Dermis lymphatic vessel endothelial cell (primary cell): ENCODE measurements at places on chromosomes 3 and 15. TPM values are rescaled to one million over a fixed set of nuclear protein-coding genes. Genes with fewer than 3 reads are reported as not detected.

IQCF5 gene
- total RNA-seq, result not detected in 2 replicates

CGGBP1 gene
- 48.3 and 61.5 TPM in 2 replicates for total RNA-seq

SLC28A1 gene
- not detected in 2 replicates for total RNA-seq

PLSCR5 gene
- not detected in 2 replicates for total RNA-seq

CCDC80 gene
- total RNA-seq, result 10.0 and 17.3 TPM in 2 replicates

PRSS50 gene
- total RNA-seq, result not detected in 2 replicates
